ENCODE measurements at places on chromosomes 4 and X.

DNA sequence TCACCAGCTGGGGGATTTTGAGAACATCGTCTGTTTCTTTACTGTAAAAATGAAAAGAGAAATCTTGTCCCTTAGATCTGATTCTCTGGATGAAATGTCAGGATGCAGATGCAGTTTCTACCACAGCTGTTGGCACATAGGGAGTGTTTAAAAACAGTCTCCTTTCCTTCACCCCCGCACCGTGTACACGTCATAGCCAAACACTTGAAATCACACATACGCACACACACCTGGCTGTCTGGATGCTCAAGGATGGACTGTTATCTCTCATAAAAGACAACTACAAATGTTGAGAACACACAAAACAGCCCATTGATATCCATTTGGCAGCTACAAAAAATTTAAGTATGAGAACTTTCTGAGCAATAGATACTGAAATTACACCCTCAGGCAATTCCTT, 275.8 kb upstream of the CLNK start:
- DNase-seq, result no peak

DNA sequence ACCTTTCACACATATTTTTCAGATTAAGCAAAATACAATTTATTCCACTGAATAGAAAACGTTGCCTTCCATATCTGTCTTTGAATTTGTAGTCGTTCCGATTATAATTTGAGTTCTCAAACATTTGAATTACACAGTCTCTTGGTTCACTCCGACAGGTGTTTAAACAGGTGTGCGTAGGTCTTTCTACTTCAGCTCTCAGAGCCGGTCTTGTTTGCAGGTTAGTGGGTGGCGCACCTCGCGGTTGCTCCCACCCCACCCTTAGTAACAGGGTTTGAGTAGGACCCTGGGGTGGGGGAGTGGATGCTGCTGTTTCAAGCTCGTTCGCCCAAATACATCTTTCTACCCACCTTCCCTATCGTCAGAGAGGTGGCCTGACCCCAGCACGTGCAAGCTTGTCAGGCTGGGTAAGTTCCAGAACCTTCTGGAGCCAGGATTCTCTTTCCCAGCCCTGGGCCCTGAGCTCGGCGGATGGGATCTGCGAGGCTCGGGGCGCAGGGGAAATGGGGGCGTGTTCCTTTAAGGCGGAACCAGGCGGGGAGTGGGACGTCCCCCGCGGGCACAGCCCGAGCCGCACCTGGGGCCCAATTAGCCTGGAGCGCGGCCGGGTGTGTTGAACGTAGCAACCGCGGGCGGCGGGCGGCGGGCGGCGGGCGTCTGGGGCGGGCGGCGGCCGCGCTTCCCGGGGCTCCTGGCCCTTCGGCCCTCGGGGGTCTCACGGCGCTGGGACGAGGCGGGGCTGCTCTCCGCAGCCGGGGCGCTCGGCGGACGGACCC, at the start of gene FAM149A:
Gene FAM149A (plus strand): TSS at position 591 of the 776 bp plus-strand sequence.
- DNase-seq, result peak; percentile 21

DNA sequence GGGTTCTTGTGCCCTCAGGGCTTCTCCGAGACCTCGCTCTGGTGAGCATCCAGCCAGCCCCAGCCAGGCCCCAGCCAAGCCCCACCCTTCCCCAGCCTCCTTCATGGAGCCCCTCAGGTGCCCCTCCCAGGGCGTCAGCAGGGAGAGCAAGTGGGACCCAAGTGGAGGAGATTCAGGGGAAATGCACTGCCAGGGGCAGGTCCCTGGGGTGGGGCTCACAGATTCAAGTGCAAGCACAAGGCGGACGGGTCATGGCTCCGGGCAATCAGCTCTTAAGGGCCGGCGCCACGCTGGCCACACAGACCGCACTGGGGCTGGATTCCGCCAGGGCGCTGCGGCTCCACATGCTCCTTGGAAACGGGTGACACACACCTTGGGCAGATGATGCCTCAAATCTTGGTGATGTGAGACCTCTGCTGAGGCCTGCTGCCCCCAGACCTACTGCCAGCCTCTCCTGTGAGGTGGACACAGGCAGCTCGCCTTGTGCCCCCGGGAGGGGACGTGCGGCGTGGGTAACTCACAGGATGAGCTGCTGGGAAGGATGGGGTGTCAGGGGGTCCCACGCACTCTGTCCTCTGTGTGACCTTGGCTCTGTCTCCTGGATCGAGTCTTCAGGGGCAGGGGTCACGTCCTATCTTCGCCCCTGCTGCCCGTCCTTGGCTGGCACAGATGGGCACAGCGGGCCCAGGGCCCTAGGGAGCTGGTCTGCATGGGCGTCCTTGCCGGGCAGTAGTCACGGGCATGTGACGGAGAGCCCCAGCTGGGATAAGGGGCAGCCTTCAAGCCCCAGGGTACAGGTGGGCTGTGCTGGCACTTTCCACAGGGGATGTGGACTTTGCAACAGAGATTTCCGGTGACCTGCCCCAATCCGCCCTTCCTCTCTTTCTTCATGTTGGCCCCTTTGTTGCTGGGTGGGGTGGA, 17.1 kb downstream of the NAT8L start:
- DNase-seq, result no peak

DNA sequence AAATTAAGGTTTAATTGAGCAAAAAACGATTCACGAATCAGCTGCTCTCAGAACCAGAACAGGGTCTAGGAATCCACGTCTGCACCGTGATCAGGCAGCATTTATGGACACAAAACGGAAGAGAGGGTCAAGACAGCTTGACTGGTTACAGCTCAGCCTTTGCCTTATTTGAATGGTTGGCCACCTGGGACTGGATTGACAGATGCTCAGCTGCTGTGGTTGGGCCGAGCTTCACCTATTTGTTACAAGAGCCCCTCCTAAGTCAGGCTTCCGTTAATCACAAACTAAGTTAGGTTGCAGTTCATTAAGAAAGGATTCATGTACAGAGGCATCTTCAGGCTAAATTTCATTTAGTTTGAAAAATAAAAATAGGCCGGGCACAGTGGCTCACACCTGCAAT, 50.6 kb upstream of the MAN2B2 start:
- DNase-seq, result no peak

- no peak for DNase-seq
Observed at GRCh38 chr4:175658661-175659060, 153.4 kb downstream of the GPM6A start.

DNA sequence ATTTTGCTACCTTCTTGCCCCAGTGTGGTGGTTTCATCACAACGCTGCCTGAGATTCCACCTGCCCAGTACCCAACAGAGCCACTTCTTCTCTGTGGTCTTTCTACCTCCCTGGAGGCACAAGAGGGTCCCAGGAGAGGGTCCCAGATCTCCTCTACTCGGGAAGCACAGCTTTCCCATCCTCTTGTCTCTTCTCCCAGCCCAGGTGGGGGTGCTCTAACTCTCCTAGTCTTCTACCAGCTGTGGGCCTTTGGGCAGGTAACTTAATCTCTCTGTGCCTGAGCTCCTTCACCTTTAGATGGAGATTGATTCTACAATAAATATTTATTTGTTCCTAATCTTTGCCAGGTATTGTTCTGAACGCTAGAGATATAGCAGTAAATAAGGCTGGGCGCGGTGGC, 1.8 kb upstream of the HPGDS start:
- DNase-seq, result no peak

DNA sequence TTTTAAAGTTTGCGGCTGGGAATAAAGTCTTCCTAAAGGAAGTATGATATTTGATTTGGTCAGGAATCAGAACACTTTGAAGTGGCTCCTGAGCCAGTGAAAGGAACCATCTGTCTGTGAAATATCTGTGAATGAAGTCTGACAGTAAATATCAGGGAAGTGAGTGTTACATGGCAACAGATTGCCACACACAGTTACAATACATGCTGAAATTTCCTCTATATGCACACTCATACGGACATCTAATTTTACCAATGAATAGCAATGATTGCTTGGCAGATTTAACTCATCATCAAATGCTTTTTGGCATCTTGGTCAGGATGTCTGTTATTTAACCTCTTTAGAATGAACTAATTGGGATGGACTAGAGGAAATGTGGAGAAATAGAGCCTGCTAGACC, 1023.8 kb downstream of the FAT4 start:
- no peak for DNase-seq

DNA sequence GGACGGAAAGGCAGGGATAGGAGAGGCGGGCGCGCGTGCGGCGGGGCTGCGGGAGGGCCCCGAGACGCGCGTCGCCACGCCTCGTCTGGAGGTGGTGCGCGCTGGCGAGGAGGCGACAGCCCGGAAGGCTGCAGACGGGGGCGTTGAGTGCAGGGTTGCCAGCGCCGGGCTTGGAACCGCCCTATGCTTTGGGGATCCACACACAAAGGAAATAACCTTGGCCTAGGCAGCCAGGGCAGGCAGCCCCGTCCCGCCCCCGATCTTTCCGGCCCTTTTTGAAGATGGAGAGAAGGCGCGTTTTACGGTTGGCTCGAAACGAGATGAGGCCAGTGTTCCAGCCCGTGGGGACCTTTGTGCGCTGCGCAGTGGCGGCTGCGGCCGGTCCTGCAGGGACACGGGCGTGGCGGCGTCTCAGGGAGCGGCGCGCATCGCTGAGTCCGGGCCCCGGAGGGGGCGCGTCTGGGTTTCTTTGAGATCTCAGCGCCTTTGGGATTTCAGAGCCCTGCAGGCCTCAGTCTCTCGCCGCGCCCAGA, 50.8 kb upstream of the TRIM2 start:
- peak; percentile 74 for DNase-seq

GRCh38 chr4:26321373-26322221, 783 bp downstream of the RBPJ start:
- DNase-seq, result peak; percentile 20

DNA sequence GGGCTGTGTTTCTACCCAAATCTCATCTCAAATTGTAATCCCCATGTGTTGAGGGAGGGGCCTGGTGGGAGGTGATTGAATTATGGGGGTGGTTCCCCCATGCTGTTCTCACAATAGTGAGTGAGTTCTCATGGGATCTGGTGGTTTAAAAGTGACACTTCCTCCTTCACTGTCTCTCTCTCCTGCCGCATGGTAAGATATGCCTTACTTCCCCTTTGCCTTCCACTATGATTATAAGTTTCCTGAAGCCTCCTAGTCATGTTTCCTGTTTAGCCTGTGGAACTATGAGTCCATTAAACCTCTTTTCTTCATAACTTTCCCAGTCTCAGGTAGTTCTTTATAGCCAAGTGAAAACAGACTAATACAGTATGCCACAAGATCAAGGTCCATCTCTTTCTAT, 70.0 kb upstream of the MSX1 start:
- DNase-seq, result no peak

GRCh38 chr4:84722720-84723119, 139.8 kb downstream of the CDS1 start:
- DNase-seq, result no peak

GRCh38 chr4:5474756-5475155, 233.6 kb downstream of the EVC2 start:
- no peak for DNase-seq

DNA sequence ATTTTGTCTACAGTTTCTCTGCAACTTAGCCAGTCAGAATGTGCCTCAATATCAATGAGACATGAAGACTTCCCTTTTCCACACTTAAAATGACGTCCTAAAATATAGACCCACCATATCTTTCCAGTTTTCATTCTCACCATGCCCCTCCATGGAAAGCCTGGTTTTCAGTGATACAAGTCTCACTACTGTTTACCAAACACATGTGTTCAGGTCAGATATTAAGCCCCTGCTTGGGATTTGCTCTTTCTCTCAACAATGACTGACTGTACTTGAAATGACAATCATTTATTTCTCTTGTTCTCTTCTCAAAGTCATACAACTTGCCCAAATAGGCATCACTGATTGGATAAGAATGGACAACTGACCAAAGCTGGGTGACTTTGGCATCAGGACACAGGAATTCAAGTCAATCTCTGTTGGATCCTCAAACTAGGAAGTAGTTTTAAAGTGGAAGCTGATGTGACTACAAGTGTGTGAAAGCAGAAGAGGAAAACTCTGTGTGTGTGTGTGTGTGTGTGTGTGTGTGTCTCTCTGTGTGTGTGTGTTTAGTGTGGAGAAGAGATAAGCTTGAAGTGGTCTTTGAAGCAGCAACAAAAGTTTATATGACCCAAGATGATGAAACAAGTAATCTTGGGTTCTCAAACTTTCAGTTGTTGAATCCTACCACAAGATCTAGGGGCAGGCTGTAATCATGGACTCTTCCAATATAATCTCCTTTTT, 217.4 kb upstream of the FGF13 start:
- DNase-seq, result no peak

- DNase-seq, result no peak
Observed at GRCh38 chrX:38080808-38081207, 74.5 kb downstream of the SYTL5 start.

DNA sequence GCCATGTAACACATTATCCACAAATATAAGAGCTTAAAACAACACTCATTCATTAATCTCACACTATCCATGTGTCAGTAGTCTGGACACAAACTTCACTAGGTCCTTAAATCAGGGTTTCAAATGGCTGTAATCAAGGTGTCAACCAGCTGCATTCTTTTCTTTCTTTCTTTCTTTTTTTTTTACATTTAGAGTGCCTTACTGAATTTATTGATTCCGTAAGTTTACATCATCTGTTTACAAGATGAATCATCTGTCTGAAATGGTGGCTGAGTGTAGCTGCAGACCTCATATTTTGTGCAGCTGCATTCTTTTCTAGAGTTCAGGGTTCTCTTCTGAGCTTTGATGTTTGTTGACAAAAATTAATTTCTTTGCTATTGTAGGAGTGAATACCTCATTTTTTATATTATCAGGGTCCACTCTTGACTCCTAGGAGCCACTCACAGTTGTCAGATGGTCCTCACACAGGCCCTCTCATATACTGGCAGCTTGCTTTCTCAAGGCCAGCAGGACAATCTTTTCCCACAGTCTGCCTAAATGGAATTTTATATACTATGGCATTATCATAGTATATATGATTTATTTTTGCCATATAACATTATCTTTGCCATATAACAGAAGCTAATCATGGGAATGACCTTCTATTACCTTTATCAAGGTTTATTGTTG, 37.8 kb downstream of the SPOCK3 start:
- no peak for DNase-seq

DNA sequence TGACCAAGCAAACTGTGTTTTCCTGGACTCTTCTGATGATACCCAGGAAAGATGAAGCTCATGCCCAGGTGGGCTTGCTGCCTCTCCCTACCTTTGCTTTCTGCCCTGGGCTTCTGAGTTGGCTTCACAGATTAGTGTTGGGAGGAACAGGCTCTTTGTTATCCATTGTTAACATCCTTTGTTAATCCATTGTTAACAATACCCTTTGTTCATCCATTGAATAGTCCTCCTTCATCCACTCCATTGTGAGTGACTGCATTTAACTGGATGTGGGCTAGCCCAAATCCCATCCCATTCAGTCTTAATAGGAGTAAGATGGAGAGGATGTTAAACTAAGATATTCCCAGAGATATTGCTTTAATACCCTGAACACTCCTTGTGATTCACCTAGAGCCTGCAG, 199.0 kb upstream of the LNX1 start:
- DNase-seq, result no peak

- no peak for DNase-seq
Observed at GRCh38 chr4:94214703-94215319, 7.1 kb downstream of the SMARCAD1 start.

GRCh38 chrX:125005863-125006262, 313.8 kb upstream of the TEX13C start:
- DNase-seq, result no peak

GRCh38 chr4:168551211-168551610, 54.4 kb downstream of the PALLD start:
- no peak for DNase-seq

Measured in T-helper 1 cell (primary cell).